ENCODE measurements at places on chromosomes 11 and 22. TPM values are rescaled to one million over a fixed set of nuclear protein-coding genes. Genes with fewer than 3 reads are reported as not detected.

RAB39A gene
- total RNA-seq, result not detected

OR4C13 gene
- not detected for total RNA-seq

SELENOO gene
- total RNA-seq, result 79.4 TPM

KRTAP5-10 gene
- total RNA-seq, result not detected

SYT12 gene
- 1.7 TPM for total RNA-seq

DNA sequence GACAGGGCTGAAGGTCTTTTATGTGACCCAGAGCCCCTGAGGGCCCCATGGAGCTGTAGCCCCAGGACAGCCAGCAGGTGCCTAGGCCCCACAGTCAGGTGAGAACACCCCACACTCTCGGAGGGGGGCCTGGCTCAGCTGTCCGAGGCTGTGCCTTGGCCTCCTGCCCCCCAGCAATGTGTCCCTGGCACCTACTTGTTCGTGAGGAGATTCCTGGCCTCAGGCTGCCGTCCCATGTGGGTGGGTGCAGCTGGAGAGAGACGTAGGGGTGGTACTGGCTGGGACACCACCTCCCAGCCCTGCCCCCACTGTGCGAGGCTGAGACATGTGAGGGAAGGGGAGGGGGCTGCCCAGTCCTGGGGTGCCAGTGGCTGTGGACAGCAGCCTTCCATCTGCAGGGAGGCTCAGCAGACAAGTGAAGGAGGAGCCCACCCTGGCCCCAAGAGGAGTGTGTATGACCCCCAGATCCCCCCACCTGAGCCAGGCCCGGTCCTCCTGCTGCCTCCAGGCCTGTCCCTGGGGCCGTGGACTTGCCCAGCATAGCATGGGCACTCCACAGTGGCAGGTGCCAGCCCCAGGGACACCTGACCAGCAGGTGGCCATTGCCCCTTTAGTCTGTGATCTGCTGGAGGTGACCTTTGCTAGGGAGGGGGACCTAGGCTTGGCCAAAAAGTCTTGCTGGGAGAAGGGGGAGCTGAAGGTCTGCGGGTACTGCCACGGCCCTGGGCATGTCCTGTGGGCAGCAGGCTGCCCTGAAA lies 17.0 kb downstream of the IL17REL start:
- no peak for DNase-seq

DNA sequence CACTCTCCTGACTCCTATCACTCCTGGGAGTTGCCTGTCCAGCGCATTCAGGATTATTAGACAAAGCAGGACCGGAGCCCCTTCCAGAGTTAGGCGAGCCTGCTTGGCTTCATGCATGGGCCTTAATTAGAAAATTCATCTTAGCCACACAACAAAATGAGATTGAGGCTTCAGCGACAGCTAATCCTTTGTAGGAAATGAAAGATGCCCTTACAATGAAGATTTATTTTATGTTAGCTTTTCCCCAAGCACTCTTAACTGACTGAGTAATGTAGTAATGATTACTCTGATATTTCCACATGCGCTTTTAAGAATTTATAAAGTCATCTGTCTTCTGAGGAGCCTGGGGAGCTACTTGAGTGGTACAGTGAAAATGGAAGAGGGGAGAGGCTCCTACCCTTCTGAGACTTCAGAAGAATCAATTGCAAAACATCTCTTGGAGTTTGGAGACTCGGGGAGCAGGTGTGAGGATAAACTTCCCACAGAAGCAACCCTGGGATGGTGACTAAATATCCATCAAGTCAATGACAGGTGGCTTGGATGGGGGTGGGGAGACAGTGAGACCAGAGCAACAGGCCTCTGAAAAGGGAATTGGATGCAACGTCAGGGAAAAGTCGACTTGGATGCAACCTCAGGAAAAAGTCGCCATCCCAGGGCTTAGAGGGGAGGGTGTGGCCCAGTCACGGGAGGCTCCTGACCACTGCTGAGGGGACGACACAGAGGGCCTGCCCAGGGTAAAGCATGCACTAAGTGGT lies 434.5 kb upstream of the B3GAT1 start:
- no peak for DNase-seq

DNA sequence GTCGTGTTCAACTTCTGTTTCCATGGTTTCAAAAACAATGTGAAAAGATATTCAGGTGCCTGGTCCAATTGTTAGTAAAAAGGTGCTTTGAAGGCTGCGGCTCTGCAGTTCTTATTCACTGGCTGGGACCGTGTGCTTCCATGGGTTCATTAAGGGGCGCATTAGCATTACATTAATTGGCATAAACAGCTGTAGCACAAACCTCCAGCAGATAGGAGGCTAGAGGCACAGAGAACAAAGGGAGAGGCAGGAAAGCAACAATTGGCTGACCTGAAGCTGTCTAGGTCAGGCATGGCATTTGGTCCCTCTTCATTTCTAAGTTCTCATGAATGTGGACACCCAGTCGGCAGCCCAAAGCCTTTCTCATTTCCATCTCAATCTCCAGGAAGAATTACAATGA lies 16.6 kb downstream of the PAK1 start:
- no peak for DNase-seq

DNA sequence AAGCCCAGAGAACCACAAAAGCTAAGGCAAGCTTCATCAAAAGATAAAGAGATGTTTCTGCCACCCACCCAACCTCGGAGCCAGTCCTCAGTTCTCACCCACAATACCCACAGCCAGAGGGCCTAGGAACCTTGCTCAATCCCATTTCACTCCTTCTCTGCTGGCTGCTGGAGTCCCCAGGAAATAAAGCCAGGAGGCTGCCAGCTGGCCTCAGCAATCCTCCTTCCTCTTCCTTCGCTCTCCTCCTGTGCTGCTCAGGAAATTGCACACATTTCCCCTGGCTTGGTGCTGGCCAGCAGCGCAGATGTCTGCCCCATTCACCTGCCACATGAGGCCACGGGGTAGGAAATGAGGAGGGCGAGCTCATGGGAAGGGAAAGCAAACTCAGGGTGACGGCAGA lies 91.8 kb upstream of the LDLRAD3 start:
- DNase-seq, result no peak

DNA sequence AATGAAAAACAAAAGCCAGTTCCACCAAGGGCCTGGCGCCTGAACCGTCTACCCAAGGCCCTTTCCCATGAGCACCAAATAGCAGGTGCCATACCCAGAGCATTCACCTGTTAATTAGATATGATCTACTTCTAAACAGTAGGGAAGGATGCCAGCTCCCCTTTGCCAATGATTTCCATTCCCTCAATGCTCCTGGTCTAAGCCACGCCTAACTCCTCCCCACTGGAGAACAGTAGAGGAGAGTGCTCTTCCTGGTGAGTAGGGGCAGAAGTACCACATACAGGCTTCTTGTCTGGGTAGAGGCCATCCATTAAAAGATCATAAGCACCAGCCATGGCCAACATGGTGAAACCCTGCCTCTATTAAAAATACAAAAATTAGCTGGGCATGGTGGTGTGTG lies 40.7 kb downstream of the PACSIN2 start:
- no peak for DNase-seq

- DNase-seq, result peak; percentile 24
These were observed 1298.7 kb upstream of the CNTN5 start for GRCh38 chr11:97722065-97722464.

DNA sequence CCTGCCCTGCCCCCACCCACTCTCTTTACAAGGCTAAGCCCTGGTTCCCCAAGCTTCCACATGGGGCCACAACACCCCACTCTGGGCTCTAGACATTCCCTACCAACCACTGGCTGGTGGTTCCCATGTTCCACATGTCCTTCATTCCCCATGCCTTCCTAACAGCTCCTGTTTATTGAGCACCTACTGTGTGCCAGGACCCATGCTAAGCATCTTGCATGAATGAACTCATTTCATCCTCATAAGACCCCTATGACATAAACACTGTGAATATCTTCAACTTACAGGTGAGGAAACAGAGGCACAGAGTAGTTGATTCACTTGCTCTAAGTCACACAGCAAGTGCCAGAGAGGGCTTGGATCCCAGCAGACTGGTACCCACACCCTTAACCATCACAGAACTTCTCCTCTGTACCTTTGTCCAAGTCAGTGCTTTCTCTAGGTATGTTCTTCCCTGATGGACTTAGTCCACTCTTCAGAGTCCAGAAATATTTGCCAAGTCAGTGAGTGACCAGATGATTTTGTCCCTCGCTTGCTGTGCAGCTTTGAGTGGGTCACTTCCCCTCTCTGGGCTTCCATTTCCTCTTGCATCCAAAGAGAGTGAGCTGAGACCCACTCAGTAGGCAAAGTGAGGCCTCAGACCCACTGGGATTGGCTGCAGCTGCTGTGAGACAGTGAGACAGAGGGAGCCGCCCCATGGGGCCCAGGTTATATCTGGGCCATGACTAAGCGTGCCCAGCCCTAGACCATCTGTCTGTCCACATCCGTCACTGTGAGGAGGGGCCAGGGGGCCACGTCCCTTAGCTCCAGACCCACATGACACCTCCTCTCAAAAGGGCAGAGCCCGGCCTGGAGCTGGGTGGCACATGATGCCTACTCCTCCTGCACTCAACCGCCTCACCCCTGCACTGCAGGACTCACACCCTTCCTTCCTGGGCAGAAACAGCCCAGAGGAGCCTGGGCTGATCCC lies 132.4 kb downstream of the MN1 start:
- DNase-seq, result peak; percentile 15

DNA sequence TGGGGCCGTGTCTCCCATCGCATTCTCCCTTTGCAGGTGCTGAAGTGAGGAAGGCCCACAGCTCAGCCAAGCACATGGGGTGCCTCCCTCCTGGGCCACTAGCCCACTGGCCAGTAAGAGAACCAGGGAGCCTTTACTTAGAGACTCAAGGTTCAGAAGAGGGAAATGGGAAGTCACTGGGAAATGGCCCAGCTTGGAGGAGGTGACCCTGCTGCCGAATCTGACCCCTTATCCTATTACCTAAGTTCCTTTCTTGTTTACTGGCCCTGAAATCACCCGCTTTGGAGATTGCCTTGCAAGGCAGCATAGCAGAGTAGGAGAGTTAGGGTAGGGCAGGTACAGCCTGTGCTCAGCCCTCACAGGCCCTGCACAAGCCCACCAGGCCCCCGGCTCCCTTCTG lies 24.4 kb downstream of the UPB1 start:
- DNase-seq, result no peak

DNA sequence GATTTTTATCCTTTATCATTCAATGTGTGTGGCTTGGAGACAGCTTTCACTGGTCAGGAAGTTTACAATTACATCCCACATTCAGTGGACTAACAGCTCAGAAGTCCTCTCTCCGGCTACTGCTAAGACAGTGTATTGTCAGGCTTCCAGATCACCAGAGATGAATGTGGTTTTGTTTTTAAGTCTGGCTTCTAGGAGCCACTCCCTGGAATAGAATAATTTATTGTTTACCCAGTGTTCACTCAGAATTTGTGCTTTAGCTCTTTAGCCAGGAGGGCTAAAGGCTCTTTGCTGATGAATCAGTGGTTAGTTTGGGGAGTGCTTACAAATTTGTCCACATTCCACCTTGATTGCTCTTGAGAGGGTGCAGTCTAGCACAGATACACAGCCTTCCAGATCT lies 26.5 kb downstream of the TRIM77 start:
- no peak for DNase-seq

GRCh38 chr22:32696089-32696488 lies 105.4 kb upstream of the TIMP3 start:
- DNase-seq, result no peak

DNA sequence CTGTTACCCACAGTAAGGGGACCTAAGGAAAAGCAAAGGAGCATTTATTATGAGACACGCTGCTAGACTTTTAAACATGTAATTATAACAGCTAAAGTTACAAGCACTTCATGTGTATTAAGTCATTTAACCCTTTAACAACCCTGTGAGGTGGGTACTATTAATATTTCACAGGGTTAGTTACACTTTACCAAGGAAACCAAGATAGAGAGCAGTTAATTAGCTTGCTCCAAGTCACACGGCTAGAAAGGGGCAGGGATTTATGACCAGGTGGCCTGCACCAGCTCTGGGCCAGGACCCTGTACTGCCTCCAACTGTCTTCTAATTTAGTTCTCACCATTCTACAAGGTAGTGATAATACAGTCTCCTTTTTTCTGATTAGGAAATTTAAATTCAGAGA lies 74.9 kb downstream of the RPL27A start:
- DNase-seq, result peak; percentile 18

Measured in HT-29 (cell line).